Retinal pigment epithelial cell (primary cell): ENCODE measurements at places on chromosomes 16 and 17.
A peak's percentile ranks its signal among the peaks of the same experiment; 100 is the strongest.

DNA sequence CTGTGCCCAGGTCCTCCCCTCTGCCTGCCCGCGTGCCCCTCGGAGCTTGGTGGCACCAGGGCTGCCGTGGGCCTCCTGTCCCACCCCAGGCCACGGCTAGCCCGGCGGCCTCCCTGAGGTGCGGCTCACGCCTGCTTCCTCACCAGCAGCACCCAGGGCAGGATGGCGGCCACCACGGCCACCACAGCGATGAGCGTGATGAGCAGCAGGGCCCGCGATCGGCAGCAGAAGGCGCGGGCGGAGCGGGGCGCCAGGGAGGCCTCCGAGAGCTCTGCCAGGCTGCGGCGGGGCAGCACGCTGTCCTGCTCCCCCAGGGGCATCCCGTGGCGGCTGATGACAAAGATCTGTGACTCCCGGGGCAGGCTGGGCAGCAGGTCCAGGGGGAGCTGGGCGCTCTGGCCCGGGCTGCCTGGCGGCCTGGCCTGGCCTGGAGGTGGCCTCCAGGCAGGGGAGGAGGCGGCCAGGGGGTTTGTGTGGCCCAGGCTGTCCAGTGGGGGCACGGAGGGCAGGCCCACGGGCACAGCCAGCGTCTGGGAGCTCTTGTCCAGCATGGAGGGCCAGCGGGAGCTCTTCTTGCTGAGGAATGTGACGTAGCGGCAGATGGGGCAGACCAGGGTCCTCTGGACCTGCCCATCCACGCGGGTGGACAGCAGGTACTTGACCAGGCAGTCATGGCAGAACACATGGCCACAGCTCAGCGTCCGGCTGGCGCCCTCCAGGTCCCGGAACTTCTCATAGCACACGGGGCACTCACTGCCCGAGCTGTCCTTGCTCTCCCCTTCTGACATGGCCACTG lies 4.8 kb downstream of the RNF222 start:
- no peak for DNase-seq

DNA sequence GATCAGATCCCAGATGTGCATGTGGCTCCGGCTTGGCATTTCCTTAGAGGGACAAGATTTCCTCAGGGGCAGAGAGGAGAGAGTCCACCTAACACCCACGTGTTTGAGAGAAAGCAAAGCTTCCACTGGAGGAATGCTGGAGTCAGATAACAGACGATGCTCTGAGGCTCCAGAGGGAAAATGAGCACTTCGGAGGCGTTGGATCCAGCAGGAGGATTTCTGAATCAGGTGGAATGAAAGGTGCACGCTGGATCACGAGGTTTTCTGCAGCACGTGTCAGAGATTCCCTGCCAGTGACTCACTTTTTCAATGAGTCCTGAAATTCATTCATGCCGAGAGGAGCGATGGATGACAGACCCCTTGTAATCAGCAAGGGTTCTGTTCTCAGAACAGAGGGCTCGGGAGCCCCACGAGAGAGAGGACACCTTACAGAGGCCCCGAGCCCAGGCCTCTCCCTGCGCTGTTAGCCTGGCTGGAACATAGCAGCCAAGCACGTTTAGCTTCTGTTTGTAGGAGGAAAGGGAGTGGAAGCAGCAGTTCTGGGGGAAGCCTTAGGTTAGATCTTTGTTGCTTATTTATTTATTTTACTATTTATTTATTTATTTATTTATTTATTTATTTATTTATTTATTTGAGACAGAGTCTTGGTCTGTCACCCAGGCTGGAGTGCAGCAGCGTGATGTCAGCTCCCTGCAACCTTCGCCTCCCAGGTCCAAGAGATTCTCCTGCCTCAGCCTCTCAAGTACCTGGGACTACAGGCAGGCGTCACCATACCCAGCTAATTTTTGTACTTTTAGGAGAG lies 49.3 kb upstream of the JPH3 start:
- DNase-seq, result no peak

DNA sequence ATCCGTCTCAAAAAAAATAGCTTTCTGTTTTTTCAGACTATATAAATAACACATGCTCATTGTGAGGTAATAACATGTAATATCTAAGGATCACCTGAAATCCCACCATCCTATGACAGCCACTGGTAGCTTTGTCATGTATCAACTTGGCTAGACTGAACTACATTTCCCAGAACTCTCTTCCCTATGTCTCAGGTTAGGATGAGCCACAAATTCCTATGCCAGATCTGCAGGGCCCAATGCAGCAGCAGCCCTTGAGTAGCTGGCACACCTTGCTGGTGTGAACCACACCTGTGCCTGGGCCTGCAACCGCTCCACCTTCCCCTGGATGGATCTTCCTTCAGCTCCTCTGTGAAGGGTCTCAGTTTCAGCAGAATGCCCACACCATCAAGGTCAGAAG lies 28.1 kb downstream of the OGFOD1 start:
- DNase-seq, result no peak

DNA sequence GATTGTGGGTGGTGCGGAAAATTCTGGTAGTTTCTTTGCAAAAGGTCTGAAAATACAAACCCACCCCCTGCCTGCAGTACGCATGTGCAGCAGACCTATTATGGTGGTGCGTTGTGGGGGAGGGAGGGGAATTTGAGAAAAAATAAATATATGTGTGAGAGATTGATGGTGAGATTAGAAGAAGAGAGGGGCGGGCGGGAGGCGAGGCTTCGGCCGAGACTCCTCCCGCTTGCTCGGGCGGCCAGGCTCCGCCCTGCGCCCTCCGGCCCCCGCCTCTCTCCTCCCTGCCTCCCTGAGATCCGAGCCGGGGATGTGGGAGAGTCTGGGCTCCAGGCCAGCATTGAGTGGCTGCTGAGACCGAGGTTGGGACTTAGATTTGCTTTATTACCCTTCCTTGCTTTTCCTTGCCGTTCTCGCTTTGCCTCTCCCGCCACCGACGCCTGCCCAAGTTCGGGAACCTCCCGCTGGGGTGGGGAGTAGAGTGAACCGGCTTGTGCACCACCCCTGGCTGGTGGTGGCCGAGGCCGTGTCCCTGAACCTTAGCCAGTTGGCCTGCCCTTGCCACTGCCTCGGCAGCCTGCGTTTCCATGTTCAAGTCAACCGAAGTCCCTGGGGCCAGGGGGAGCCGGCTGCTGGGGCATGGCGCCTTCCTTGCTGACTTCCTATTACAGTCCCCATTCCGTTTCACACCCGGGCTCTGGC lies 956 bp upstream of the CHD3 start:
- peak; percentile 83 for DNase-seq

GRCh38 chr16:74667255-74667700 lies 601 bp upstream of the RFWD3 start:
- DNase-seq, result no peak

- DNase-seq, result no peak
Measured at GRCh38 chr17:63490858-63491400, 14.1 kb downstream of the ACE start.

- no peak for DNase-seq
Measured at GRCh38 chr16:11090232-11090631, 145.9 kb downstream of the CLEC16A start.

DNA sequence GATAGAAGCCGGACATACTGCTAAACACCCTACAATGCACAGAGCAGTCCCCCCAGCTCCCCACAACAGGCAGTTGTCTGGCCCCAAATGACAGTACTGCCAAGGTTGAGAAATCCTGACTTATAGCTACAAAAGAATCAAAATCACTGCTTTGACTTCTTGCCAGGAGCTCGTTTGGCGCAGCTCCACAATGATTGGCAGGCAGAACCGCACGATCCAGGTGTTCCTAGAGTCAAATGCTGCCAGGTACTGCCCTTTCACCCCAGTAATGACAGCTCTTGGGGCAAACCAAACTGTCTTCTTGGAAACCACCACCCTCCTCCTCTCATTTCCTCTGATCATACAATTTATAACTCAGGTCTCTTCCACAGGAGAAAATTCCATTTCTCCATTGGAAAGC lies 2.2 kb upstream of the TMC5 start:
- DNase-seq, result no peak

GRCh38 chr16:68374961-68375660 lies 64.3 kb downstream of the PRMT7 start:
- DNase-seq, result no peak

- peak; percentile 13 for DNase-seq
Measured at GRCh38 chr17:12667299-12667958, 1.7 kb downstream of the MYOCD start.

DNA sequence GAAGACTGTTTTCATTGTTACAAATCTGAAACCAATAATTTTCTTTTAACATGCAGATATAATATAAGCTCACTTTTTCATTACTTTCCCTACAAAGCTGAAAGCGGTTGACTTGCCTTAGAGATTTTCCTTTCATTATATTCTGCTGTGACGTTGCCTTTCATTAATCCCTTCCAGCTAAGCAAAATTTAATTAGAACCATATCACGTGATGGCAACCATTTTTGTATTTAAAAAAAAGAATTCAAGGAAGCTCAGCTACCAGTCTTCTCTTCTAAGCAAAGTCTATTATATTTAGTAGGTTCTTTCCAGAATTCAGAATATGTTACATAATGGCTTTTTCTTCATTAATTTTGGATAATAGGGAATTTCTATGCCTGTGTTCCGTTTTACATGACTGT lies 186.5 kb downstream of the PRKCA start:
- no peak for DNase-seq

DNA sequence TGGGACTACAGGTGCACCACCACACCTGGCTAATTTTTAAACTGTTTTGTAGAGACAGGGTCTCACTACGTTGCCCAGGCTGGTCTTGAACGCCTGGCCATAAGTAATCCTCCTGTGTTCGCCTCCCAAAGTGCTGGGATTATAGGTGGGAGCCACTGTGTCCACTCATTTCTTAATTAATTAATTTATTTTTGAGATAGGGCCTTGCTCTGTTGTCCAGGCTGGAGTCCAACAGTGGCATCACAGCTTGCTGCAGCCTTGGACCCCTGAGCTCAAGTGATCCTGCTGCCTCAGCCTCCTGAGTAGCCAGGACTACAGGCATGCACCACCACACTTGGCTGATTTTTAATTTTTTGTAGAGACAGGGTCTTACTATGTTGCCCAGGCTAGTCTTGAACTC lies 47.1 kb upstream of the TRAP1 start:
- no peak for DNase-seq

DNA sequence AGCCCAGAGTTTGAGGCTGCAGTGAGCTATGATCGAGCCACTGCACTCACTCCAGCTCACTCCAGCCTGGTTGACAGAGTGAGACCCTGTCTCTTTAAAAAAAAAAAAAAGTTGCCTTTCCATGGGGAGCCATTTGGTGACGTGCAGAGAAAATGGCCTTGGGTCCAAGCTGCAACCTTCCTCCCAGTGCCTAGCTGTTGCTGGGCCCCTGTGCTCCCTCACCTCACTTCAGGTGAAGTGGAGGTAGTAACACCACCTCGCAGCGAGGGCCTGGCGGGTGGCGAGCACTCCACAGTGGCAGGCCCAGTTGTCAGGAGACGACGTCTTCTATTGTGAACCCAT lies 17.4 kb downstream of the SYT17 start:
- no peak for DNase-seq

GRCh38 chr17:80348551-80349150 lies 66.3 kb upstream of the ENDOV start:
- DNase-seq, result no peak

DNA sequence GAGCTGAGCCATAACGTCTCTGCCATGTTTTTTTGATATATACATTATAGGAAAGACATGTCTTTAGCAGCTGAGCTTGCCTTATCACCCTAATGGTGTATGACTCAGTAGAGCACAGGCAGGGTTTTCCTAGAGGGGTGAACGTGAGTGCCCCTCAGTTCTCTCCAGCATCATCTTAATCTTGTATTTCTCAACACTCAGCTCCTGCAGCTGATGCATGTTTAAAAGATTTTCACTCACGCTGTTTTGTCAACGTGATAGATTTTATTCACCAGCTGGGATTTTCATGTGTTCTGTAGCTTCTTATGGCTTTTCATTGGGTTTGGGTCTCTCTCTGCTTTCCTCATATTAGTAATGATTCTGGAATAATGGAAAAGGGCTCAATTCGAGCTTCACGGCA lies 186.0 kb upstream of the PMFBP1 start:
- DNase-seq, result no peak

- no peak for DNase-seq
Measured at GRCh38 chr16:87464691-87465300, 28.0 kb downstream of the ZCCHC14 start.

GRCh38 chr17:74737299-74738050 lies 419 bp downstream of the RAB37 start:
- DNase-seq, result no peak

DNA sequence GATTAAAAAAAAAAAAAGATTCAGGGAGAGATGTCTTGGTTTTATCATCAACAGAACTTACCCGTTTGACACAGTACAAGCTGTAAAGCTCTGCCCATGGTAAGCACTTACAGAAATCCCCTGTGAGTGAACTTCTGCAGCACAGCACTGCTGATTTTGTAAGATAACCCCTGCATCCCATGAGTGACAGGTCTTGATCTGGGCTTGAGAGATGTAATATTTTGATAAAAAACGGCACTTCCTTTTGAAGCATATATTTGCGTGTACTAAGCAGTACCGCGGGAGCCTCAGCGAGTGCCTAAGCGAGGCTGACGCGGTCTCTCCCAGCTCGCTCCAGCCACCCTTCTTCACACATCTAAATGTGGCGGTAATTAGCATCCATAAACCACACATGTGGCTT lies 50.5 kb downstream of the IKZF3 start:
- no peak for DNase-seq

DNA sequence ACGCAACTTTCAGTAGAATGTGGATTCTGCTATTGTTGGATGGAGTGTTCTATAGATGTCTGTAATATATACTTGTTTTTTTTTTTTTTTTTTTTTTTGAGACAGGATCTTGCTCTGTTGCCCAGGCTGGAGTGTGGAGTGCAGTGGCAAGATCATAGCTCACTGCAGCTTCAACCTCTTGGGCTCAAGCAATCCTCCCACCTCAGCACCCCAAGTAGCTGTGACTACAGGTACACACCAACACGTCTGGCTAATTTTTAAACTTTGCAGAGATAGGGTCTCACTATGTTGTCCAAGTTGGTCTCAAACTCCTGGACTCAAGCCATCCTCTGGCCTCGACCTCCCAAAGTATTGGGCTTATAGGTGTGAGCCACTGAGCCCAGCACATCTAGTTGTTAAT lies 27.2 kb upstream of the CCL22 start:
- DNase-seq, result no peak

DNA sequence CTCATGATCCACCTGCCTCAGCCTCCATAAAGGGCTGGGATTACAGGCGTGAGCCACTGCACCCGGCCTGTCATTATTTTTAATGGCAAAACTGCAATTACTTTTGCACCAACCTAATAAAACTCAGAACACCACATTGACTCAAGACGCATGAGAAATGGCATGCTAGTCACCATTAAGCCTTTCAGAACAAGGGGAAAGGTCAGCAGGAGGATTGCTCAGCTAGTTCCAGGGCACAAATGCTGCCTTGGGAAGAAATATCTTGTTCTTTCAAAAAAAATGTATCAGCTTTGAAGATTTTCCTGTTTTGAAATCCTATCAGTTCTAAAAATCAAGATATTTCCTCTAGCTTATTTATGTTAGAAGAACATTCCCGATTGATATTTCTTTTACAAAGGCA lies 32.4 kb upstream of the CDYL2 start:
- DNase-seq, result no peak

GRCh38 chr17:61070649-61071048 lies 329.0 kb upstream of the TBX2 start:
- no peak for DNase-seq
